ENCODE measurements at places on chromosomes 6 and 20.

DNA sequence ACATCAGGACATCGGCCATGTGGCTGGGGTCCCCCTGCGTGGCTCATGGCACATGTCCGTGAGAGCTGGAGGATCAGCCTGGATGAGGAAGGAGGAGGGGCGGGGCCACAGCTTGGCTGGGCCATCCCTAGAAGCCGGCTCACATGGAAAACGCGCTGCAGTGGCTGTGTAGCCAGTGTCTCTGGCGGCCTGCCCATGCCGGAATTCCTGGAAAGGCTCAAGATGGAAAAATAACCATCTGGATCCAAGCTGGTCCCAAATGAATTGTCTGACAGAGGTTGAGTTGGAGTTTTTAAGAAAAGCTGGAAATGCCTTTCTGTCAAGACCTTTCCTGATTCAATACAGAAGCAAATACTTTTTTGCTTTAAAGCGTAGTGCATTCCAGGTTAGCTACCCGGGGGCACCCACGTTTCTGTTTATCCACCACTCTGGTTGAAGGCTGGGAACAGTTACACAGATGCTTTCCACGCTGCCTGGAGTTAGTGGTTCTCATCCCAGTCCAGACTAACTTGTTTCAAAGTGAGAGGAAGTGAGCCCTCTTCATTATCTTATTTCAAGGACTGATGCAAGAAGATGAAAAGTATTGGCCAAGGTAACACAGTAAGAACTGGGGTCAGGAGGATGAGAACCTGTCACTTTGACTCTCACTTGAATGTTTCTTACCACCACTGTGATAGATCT is 99.0 kb downstream of the GMPR start:
- DNase-seq, result no peak

- peak; percentile 63 for DNase-seq
These were observed 757 bp upstream of the SAMD3 start for GRCh38 chr6:130223508-130223907.

DNA sequence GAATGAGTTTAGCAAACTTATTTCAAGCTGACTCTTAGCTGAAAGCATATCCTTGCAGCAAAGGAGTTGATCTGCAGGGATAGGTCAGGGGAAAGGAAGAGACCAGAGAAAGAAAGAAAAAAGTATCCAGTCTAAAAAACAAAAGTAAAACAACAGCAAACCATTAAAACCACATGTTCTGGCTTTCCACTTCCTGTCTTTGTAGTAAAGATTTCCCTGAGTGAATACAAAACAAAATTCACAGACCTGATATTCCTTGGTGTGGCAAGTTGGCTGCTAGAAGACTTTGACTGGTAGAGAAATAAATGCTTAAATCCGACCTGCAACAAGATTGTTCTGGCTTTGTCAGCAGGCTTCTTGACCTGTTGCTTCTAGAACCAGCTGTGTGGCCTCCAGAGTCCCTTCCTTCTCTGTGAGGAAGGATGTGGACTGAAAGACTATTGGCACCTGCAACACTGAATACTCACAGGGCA is 23.4 kb upstream of the MCM3 start:
- no peak for DNase-seq

DNA sequence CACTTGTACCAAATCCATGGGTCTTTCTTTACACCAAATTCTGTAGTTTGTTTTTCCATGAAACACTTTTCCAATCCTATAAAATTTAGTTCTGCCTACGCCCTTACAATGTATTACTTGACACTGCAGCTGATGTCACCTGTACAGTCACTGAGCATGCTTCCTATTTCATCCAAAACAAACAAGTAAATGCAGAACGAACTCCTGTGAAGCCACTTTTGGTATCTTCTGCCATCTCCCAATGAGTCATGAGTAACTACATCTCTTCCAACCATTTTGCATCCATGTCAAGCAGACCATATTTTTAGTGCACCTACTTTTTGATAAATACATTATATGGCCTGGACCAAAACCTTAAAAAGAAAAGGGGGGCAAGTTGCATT is 42.4 kb downstream of the HDDC2 start:
- no peak for DNase-seq

DNA sequence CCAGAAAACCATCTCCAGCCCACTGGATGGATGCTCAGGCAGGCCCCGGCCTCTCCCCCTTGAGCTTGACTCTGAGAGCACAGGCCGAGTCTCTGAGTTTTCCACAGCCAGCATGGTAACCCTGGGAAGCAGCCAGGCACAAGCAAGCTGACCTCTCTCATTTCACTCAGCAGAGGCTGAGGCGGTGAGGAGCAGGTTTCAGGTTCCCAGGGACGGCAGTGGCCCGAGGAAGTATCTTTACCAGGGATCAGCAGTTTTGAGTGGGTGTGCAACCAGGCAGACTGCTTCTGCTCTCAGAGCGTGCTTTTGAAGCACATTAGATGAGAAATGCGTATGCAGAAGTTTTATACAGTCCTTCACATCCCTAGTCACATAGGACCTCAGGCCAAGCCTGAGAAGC is 12.6 kb downstream of the HCK start:
- no peak for DNase-seq

GRCh38 chr20:5808901-5809300 is 58.7 kb downstream of the SHLD1 start:
- DNase-seq, result no peak

DNA sequence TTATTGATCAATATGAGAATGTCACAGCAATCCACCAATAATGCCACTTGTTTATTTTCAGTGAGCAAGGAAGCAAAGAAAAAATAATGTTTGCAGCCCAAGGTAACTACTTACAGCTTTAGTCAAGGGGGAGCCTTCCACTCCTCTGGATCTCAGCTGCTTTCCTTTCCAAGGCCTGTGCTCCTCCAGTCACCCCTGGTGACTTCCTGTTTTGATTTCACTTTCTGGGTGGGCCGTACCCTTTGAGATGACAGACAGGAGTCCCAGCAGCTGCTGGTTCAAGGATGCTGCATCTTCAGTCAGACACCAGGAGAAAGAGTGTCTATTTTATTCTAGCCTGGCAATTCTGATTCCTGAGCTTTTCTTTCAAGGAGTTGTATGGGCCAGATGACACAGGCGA is 5.6 kb upstream of the VNN2 start:
- DNase-seq, result peak; percentile 7

GRCh38 chr6:136524936-136525413 is 25.2 kb downstream of the MAP7 start:
- DNase-seq, result no peak
